ENCODE measurements at places on chromosomes 4 and X.

GRCh38 chrX:106710771-106711170, 15.7 kb upstream of the RNF128 start:
- DNase-seq: peak; percentile 52

GRCh38 chr4:104424989-104425388, 69.7 kb downstream of the CXXC4 start:
- DNase-seq: no peak

DNA sequence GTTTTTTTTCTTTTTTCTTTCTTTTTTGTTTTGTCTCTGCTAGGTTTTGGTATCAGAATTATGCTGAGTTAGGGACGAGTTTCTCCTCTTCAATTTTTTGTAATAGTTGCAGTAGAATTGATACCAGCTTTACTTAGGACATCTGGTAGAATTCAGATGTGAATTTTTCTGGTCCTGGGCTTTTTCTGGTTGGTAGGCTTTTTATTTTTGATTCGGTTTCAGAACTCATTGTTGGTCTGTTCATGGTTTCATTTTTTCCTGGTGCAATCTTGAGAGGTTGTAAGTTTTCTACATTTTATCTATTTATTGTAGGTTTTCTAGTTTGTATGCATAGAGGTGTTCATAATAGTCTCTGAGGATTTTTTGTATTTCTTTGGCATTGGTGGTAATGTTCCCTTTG, 498.1 kb upstream of the CPEB2 start:
- DNase-seq: no peak

DNA sequence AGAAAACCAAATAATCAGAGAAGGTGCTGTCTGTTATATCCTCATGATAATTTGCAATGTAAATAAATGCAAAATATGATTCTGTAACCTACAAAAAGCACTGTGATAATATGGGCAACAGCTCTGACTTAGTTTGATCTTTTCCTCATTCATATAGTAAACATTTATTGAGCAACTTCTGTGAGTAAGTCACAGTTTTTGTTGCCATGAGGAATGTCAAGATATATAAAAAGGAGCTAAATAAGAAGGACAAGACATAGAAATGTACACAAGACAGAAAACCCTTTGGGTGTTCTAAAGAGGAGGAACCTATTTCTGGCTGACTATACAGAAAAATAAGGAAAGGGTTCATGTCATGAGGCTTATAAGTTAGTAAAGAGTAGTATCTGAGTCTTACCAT, 44.3 kb downstream of the ARSJ start:
- no peak for DNase-seq

GRCh38 chrX:40009462-40009851, 88.3 kb downstream of the BCOR start:
- no peak for DNase-seq

DNA sequence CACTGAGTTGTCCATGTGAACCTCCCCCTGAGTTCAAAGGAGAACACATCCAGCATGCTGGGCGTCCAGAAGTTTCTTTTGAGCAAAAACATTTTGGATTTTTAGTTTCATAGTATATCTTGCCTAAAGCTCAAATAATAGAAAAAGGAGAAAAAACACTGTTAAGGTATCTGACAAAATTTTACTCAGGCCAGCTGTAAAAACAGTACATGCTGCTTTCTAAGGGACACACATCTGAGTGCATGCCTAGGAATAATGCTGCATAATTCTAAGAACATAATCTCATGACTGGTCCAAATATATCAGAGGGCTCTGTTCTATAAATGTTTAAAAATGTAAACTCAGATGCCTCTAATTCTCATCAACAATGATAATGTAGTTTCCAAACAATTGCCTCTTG, 561.3 kb upstream of the INTU start:
- no peak for DNase-seq
